ENCODE measurements at places on chromosomes 12 and 14. TPM values are rescaled to one million over a fixed set of nuclear protein-coding genes. Genes with fewer than 3 reads are reported as not detected.

DNA sequence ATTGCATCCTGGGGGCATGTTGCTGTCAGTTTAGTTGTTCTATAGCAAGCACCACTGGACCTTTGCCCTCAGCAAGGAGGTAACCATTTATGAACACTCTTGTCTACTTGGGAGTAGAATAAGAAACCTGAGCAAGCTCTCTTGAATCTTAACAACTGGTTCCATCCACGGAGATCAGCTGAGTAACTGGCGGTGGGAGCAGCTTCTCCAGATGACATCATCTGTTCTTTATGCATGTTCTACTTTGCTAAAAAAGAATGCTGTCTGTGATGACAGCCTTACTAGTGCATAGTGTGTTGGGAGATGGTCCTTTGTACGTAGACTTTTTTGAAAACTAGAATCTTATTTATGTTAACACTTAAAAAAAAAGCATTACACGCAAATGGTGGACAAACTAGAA is 17.7 kb downstream of the SLC4A8 start:
- no peak for DNase-seq

DNA sequence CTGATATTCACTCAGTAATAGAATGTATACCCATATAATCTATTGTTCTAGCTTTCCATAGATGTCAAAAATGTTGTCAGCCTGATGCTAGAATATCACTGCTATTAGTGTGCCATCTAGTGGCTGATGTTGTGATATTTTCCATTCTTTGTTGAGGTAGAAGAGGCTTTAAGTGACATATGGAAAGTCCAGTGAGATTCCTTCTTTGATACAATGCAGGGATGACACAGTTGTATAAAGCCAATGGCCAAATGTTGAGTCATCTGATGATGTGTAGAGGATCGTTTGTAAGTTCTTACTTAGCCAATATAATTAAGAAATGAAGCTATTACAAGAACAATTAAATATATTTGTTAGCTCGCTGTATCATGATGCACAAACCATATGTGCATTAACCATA is 58.1 kb upstream of the PCED1B start:
- DNase-seq = no peak

- DNase-seq = no peak
These were observed 23.2 kb upstream of the BDKRB2 start for GRCh38 chr14:96181186-96182056.

GRCh38 chr12:12562016-12562483 is 613 bp downstream of the DUSP16 start:
- no peak for DNase-seq

The ADAMTS20 gene
- not detected for total RNA-seq

Data from cardiac septum (tissue), 1 donor.